ENCODE measurements at places on chromosomes 7 and 10. TPM values are rescaled to one million over a fixed set of nuclear protein-coding genes. Genes with fewer than 3 reads are reported as not detected.

The CALML5 gene
- total RNA-seq, result not detected

The FXYD4 gene
- not detected for total RNA-seq

The CDHR3 gene
- total RNA-seq, result 12.0 TPM

- no peak for DNase-seq
These were observed 5.0 kb upstream of the SEC31B start for GRCh38 chr10:100524638-100525037.

DNA sequence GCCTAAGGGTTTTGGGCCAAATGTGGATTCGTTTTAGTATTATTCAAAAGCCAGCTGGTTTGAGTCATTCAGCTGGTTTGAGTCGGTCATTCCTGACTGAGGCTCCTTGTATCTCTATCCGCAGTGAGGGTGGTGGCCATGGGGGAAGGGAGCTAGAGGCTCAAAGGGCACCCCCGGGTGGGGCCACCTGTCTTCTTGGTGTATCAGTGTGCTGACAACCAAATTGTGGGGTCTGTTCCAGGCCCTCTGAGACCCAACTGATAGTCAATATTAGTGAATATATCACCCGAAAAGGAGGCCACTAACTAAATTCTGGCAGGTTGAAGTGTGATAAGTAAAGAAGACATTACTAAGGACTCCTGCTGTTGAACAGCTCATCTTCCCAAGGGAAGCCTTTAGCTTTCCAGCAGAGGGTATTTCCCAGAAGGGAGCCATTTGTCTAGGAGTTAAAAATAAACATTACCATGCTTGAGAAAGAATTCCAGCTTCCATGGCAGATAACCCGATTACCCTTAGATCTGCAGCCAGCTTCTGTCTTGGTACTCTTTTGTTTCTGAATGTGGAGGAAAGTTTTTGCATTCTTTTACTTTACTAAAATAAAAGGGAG is 29.9 kb upstream of the DDX50 start:
- peak; percentile 35 for DNase-seq

DNA sequence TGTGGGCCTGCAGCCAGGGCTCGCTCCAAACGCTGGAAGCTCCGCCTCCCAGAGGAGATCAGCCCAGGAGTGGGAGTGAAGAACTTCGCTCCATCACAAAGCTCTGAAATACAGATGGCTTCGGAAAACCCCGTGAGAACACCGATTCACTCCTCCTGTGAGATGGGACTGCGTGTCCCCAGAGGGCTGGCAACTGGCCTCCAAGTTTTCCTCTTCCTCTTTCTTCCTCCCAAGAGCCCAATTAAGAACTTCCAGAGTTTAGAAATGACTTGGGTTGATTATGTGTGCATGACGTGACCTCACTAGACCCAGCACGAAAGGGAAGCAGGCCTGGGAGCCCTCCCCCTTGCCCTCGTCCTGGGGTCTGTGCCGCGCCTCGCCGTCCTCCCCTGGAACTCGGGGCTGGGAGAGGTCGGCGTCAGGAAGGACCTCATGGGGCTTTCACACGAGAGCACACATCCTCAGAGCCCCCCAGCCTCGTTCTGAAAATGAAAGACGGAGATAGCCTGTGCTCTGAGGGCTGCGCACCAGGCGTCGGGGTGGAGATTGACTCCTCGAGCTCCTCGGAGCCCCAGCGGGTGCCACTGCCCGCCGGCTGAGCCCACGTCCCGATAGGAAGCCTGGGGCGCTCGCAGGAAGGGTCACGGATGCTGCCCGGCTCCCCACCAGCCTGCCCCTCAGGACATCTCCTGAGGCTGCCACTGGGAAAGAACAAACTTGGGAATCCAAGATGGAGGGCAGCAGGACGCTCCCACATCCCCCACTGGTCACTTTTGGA is 37.8 kb downstream of the PTPRN2 start:
- DNase-seq, result no peak

DNA sequence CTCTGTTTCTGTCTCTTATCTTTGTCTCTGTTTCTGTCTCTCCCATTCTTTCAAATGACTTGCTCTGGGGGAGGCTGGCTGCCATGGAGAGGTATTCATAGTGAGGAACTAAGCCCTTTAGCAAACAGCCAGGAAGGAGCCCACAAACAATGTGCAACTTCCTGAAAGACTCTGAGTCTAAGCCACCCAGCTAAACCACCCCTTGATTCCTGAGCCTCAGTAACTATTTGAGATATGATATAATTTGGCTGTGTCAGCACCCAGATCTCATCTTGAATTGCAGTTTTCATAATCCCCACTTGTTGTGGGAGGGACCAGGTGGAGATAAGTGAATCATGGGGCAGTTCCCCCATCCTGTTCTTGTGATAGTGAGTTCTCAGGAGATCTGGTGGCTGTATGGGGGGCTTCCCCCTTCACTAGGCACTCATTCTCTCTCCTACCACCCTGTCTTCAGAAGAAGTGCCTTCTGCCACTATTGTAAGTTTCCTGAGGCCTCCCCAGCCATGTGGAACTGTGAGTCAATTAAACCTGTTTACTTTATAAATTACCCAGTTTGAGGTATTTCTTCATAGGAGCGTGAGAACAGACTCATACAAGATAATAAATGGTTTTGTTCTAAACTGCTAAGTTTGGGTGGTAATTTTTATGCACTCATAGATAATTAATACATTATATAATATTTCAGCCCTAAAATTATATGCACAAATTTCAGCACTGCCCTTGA is 121.2 kb upstream of the FOXP2 start:
- no peak for DNase-seq

- DNase-seq, result no peak
These were observed 47.0 kb upstream of the RPA3 start for GRCh38 chr7:7765422-7765821.
